ENCODE measurements at places on chromosomes 5 and 9.

DNA sequence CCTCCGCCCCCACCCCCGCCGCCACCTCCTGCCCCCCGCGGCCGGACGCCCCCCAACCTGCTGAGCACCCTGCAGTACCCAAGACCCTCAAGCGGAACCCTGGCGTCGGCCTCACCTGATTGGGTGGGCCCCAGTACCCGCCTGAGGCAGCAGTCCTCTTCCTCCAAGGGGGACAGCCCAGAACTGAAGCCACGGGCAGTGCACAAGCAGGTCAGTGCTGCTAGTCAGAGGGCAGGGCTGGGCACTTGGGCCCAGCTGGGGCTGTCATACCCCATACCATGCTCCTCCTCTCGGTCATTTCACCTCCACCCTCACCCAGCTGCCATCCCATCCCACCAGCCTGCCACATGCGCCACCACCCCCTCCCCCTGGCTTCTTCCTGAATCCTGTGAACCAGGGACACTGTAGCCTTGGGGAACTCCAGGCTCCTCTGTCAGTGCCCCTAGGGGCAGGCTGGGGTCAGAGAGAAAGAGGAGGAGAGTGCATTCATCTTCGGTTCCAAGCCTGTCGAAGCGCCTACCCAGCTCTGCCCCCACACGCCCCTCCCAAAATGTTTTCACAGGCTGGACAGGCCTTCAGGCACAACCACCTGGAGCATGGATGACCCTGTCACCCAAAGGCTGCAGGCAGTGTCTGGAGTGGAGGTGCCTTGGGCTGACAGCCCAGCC is 122.0 kb downstream of the DAB2IP start:
- H3K4me1 ChIP-seq: no peaks in the 10 kb centered on the region
- no peak overlapping the region for H3K27ac ChIP-seq
- no peak for DNase-seq
- H3K4me3 ChIP-seq: no peak overlapping the region

- no peak overlapping the region for H3K4me3 ChIP-seq
- H3K27ac ChIP-seq: no peak overlapping the region
- no peaks in the 10 kb centered on the region for H3K4me1 ChIP-seq
- H3K36me3 ChIP-seq: no peaks in the 10 kb centered on the region
These were observed 136.9 kb downstream of the PCSK5 start for GRCh38 chr9:76027416-76027815.

DNA sequence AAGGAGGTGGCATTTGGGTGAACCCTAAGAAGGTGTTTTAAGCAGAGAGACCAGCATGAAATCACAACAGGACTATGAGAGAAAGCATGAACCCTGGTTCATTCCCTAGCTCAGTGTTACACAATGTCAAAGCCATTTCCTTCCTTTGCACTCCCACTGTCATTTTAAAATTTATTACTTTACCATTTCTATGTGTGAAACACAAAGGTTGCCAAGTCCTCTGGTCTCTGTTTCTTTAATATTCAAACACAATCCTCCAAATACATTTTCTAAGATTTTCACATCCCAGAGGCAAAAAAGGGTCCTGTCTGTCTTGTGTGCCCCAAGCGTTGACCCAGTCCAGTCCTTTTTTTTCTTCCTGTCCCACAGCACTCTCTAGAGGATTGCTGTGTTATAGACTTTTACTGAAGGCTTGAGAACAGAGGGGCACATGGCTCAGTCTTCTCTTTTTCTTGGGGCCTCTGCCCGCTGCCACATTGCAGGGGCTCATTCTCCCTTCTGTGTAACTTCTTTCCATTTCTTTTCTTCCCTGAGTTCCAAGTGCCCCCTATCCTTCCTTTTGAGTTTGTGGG is 78.6 kb upstream of the SLC28A3 start:
- no peak overlapping the region for H3K4me3 ChIP-seq
- H3K27me3 ChIP-seq: peaks cover 2% of the 10 kb centered on the region
- H3K4me1 ChIP-seq: no peaks in the 10 kb centered on the region
- H3K36me3 ChIP-seq: no peaks in the 10 kb centered on the region

DNA sequence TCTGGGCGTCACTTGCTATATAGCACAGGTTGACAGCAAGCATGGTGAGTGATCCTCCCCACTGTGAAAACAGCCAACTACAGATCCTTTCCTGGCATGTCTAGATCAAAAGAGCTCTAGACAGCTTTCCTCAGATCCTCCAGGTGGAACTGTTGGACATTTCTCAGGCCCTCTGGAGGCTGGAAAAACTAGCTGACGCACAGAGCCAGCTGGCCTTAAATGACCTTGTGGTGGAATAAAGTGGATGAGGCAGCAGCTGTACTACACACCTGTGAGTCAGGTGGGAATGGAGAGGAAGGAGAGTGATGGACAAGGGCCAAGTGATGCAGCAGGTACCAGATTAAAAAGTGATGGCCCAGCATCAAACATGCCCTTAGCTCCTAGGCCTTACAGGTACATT is 172.7 kb downstream of the TRIM32 start:
- no peaks in the 10 kb centered on the region for H3K36me3 ChIP-seq
- H3K27ac ChIP-seq: no peak overlapping the region
- H3K27me3 ChIP-seq: no peaks in the 10 kb centered on the region

GRCh38 chr5:143023411-143024096 is 253.4 kb downstream of the ARHGAP26 start:
- no peaks in the 10 kb centered on the region for H3K27me3 ChIP-seq
- H3K36me3 ChIP-seq: no peaks in the 10 kb centered on the region
- DNase-seq: peak; percentile 65
- peak overlapping the region; percentile 11 for H3K4me3 ChIP-seq

DNA sequence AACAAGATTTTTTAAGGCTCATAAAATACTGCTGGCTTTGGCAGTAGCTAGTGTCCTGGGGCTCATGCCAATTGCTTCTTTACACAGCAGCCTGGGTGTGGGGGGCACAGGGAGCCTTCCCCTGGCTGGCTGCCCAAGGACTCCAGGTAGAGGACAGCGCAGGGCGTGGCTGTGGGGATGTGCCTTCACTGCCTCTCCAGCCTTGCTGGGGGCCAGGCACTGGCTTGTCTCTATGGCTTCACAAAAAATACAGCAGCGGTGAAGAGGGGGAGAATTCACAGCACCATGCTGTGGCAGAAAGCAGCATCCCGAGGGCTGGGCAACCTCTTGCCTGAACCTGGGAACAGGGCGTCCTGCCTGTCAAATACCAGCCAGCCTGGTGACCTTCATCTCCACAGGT is 57.4 kb downstream of the DAP start:
- DNase-seq: no peak
- H3K36me3 ChIP-seq: no peaks in the 10 kb centered on the region
- H3K27ac ChIP-seq: peak overlapping the region; percentile 100
- no peak overlapping the region for H3K4me3 ChIP-seq
- H3K27me3 ChIP-seq: no peaks in the 10 kb centered on the region

DNA sequence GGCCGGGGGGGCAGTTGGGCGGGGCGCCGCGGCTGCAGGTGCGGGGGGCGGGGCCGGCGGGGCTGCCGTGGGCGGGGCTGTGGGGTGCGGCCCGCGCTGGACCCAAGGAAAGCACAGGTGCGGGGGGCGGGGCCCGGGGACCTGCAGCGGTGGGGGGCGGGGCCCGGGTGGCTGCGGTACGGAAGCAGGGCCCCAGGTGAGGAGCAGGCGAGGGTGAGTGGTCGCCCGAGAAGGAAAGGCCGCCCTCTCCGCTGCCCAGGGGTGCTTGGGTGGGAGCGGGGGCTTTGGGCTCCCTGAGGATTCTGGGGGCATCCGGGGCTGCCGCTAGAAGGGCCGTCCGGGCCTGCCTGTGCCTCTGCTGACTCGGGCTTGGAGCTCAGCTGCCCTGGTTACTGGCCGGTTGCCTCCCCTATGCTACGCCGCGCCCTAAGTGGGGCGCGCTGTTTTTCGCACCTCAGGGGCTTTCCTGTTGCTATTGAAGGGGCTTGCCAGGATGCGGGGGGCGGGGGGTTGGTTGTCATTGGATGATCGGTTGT is 767 bp downstream of the RALGPS1 start:
- H3K27me3 ChIP-seq: no peaks in the 10 kb centered on the region
- peaks cover 20% of the 10 kb centered on the region for H3K4me1 ChIP-seq
- H3K4me3 ChIP-seq: peak overlapping the region; percentile 62

DNA sequence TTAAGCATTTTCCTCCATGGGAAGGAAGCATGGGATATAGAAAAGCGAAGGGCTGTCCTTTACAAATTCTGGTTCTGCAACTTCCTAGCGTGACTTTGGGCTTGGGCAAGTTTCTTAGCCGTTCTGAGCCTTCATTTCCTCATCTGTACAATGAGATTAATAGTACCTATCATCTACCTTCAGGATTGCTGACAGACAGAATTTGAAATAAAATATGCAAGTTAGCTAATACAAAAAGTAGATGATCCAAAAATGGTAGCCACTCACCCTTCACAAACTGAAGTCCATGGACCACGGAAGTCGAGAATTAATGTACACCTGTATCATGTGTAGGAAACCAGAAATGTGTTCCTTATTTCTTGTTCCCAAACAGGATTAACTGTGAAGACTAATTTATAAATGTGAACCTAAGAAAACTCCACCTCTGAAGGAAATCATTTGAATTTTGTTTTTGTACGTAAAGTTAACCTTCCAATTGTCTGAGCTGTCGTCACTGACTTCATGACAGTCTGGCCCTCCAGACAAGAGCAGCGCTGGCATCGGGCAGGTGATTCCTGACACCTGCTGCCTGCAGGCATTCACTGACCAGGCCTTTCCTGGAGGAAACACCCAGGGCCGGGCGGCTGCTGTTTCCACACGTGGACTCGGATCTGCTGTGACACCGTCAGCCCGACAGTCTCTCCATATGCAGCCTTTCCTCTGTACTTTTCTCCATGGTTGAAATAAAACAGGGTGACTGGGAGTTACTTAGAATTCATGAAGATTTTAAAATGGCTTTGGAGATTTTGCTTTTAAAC is 63.4 kb downstream of the PSMB7 start:
- H3K36me3 ChIP-seq: peaks cover 57% of the 10 kb centered on the region
- no peak for DNase-seq
- no peak overlapping the region for H3K4me3 ChIP-seq
- no peaks in the 10 kb centered on the region for H3K27me3 ChIP-seq
- H3K27ac ChIP-seq: no peak overlapping the region

GRCh38 chr9:118829334-118829733 is 539.9 kb downstream of the BRINP1 start:
- H3K27me3 ChIP-seq: no peaks in the 10 kb centered on the region
- H3K36me3 ChIP-seq: no peaks in the 10 kb centered on the region
- H3K27ac ChIP-seq: no peak overlapping the region
- H3K4me1 ChIP-seq: no peaks in the 10 kb centered on the region
- no peak overlapping the region for H3K4me3 ChIP-seq

GRCh38 chr5:40017135-40017534 is 592.4 kb upstream of the DAB2 start:
- H3K4me1 ChIP-seq: no peaks in the 10 kb centered on the region
- H3K36me3 ChIP-seq: no peaks in the 10 kb centered on the region
- no peak overlapping the region for H3K4me3 ChIP-seq
- no peaks in the 10 kb centered on the region for H3K27me3 ChIP-seq

- H3K4me1 ChIP-seq: no peaks in the 10 kb centered on the region
- H3K27me3 ChIP-seq: no peaks in the 10 kb centered on the region
- no peak overlapping the region for H3K4me3 ChIP-seq
- H3K27ac ChIP-seq: no peak overlapping the region
- no peak for DNase-seq
These were observed 108.2 kb downstream of the MPDZ start for GRCh38 chr9:13171261-13171660.

GRCh38 chr5:62780230-62780629 is 201.6 kb downstream of the LRRC70 start:
- H3K36me3 ChIP-seq: no peaks in the 10 kb centered on the region
- no peak overlapping the region for H3K4me3 ChIP-seq
- DNase-seq: no peak
- H3K27me3 ChIP-seq: no peaks in the 10 kb centered on the region
- no peak overlapping the region for H3K27ac ChIP-seq
- H3K4me1 ChIP-seq: no peaks in the 10 kb centered on the region

- no peaks in the 10 kb centered on the region for H3K36me3 ChIP-seq
- H3K4me3 ChIP-seq: no peak overlapping the region
- H3K4me1 ChIP-seq: no peaks in the 10 kb centered on the region
- no peak overlapping the region for H3K27ac ChIP-seq
These were observed 138.8 kb downstream of the PAM start for GRCh38 chr5:102893942-102894341.

GRCh38 chr9:123387686-123388085 is 31.7 kb downstream of the CRB2 start:
- DNase-seq: no peak
- no peak overlapping the region for H3K27ac ChIP-seq
- no peak overlapping the region for H3K4me3 ChIP-seq
- no peaks in the 10 kb centered on the region for H3K4me1 ChIP-seq
- no peaks in the 10 kb centered on the region for H3K27me3 ChIP-seq

DNA sequence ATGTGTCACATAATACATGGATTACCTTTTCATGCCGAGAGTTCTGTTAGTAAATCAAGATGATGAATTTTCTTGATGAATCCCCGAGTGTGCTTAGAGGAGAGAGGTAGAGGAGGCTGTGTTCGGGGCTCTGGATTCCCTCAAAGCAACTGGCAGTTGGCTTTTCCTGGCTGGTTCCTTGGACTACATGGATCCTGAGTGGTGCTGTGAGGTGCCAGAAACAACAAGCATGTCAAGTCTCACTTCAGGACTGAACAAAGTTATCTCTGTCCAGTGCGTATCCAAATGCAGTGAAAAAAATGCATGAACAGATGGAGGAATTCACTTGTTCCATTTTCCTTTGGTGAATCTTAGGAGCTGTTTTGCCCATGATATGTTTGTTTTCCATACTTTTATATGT is 231.7 kb downstream of the FBXL7 start:
- H3K27me3 ChIP-seq: no peaks in the 10 kb centered on the region
- no peak overlapping the region for H3K4me3 ChIP-seq
- H3K36me3 ChIP-seq: no peaks in the 10 kb centered on the region
- H3K4me1 ChIP-seq: no peaks in the 10 kb centered on the region

GRCh38 chr5:65105301-65105700 is 336.6 kb downstream of the CWC27 start:
- H3K27me3 ChIP-seq: no peaks in the 10 kb centered on the region
- no peaks in the 10 kb centered on the region for H3K36me3 ChIP-seq
- no peak overlapping the region for H3K27ac ChIP-seq
- no peak overlapping the region for H3K4me3 ChIP-seq
- DNase-seq: no peak

GRCh38 chr9:88503845-88504764 is 30.9 kb upstream of the NXNL2 start:
- H3K4me1 ChIP-seq: no peaks in the 10 kb centered on the region
- no peak overlapping the region for H3K4me3 ChIP-seq
- no peak for DNase-seq
